Endodermal cell (in vitro differentiated cells): ENCODE measurements at places on chromosomes 7 and 10. TPM values are rescaled to one million over a fixed set of nuclear protein-coding genes. Genes with fewer than 3 reads are reported as not detected.

DNA sequence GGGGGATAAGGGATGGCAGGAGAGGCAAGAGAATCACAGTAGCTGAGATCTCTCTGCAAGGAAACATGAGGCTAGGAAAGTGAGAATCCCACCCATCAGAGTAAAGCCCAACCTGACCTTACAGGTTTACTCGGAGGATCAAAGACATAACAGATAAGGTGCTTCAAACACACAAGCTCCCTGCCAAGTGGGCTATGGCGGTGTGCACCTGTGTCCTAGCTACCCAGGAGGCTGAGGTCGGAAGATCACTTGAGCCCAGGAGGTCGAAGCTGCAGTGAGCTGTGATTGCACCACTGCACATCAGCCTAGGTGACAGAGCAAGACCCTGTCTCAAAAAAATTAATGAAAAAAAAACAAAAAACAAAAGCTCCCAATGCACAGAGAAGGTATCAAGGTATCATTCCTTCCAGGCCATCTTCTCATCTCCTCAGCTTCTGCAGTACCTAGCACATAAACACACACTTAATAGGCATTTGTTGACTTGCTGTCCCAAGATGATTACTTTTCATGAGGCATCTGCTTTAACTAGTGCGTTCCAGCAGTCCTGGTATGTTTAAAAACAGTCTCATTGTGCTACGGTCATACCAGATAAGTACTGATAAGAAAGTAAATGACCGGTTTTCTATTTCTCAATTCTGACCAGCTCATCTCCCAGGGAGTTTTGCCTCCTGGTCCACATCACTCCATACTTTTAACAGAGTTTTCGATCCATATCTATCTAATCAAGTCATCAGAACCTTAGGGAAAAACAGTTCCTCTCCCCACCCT lies 13.3 kb downstream of the GNA12 start:
- H3K4me3 ChIP-seq = no peak overlapping the region
- H3K27ac ChIP-seq = no peak overlapping the region
- no peaks in the 10 kb centered on the region for H3K4me1 ChIP-seq

Gene PHF14
- 38.9 to 53.1 TPM (median 49.2 TPM) in 3 replicates for total RNA-seq

- no peak overlapping the region for H3K27ac ChIP-seq
- no peaks in the 10 kb centered on the region for H3K36me3 ChIP-seq
- H3K27me3 ChIP-seq = no peaks in the 10 kb centered on the region
- H3K4me1 ChIP-seq = no peaks in the 10 kb centered on the region
Observed at GRCh38 chr10:18099415-18099814, 40.8 kb upstream of the CACNB2 start.

DNA sequence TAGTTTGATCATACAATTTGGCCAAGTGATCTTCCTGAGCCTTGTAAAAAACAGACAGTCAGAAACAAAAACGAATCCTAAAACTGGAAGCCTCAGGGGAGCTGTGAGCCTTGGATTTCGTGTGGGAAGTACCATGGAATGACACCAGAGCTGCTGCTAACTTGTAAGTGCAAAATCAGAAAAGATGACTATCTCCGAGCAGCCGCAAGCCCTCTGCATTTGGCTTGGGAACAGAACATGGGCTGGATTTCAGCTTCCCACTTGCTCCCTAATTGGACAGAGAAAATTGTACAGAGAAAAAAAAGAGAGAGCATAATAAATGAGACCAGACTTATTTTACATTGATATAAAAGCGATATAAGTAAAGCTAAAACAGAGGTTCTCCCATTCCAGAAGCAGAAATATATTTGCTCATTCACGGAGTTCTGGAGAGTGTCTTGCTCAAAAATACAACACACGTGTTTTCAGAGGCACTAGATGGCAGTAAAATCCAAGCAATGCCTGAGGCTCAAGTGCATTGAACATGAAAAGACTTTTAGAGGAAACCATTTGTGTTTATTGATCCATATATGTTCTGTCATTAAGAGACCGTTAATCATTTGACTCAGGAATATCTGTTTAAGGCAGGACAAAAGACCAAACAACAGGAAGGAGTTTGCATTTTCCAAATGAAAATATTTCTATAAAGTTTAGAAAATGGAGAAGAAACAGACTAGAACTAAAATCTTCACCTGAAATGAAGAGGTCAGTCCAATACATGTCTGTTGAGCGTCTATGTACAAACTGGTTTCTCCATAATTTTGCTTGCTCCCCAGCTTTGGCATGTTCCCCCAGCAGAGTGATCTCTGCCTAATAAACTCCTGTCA lies 78.3 kb upstream of the SLC26A5 start:
- no peak overlapping the region for H3K27ac ChIP-seq
- DNase-seq = no peak

GRCh38 chr10:122990278-122990677 lies 10.1 kb downstream of the PSTK start:
- no peaks in the 10 kb centered on the region for H3K4me1 ChIP-seq
- no peak overlapping the region for H3K4me3 ChIP-seq
- peaks cover 42% of the 10 kb centered on the region for H3K36me3 ChIP-seq

Gene LIPJ
- total RNA-seq = 0.09 TPM in 1 of 3 replicates, not detected in the others

- no peaks in the 10 kb centered on the region for H3K36me3 ChIP-seq
- H3K4me1 ChIP-seq = peaks cover 11% of the 10 kb centered on the region
- peak; percentile 60 for DNase-seq
- peak overlapping the region; percentile 93 for H3K27ac ChIP-seq
Observed at GRCh38 chr10:78552261-78552811, 516.4 kb upstream of the ZMIZ1 start.

- no peaks in the 10 kb centered on the region for H3K36me3 ChIP-seq
- peaks cover 37% of the 10 kb centered on the region for H3K27me3 ChIP-seq
- H3K4me3 ChIP-seq = no peak overlapping the region
- H3K4me1 ChIP-seq = no peaks in the 10 kb centered on the region
Observed at GRCh38 chr7:21548491-21548890, 5.7 kb downstream of the DNAH11 start.

- H3K4me1 ChIP-seq = no peaks in the 10 kb centered on the region
- H3K27ac ChIP-seq = no peak overlapping the region
- peaks cover 16% of the 10 kb centered on the region for H3K36me3 ChIP-seq
- H3K4me3 ChIP-seq = peak overlapping the region; percentile 78
- H3K27me3 ChIP-seq = no peaks in the 10 kb centered on the region
Observed at GRCh38 chr7:149261316-149261828, 624 bp upstream of the ZNF783 start.

- no peak for DNase-seq
- H3K4me3 ChIP-seq = no peak overlapping the region
- no peaks in the 10 kb centered on the region for H3K27me3 ChIP-seq
- no peaks in the 10 kb centered on the region for H3K36me3 ChIP-seq
- peaks cover 2% of the 10 kb centered on the region for H3K4me1 ChIP-seq
- H3K27ac ChIP-seq = no peak overlapping the region
Observed at GRCh38 chr10:88526501-88527105, 56.5 kb downstream of the RNLS start.

Gene SPDYE2B
- not detected in 2 replicates for total RNA-seq

- no peaks in the 10 kb centered on the region for H3K27me3 ChIP-seq
- no peaks in the 10 kb centered on the region for H3K4me1 ChIP-seq
- H3K27ac ChIP-seq = no peak overlapping the region
- peak; percentile 7 for DNase-seq
- no peak overlapping the region for H3K4me3 ChIP-seq
Observed at GRCh38 chr10:28841625-28842024, 164.3 kb downstream of the BAMBI start.

GRCh38 chr7:111042842-111043241 lies 48.1 kb upstream of the LRRN3 start:
- H3K4me1 ChIP-seq = no peaks in the 10 kb centered on the region
- no peak overlapping the region for H3K4me3 ChIP-seq
- H3K27ac ChIP-seq = no peak overlapping the region

GRCh38 chr10:114615600-114616007 lies 42.5 kb downstream of the ABLIM1 start:
- H3K27ac ChIP-seq = no peak overlapping the region
- peaks cover 3% of the 10 kb centered on the region for H3K4me1 ChIP-seq
- no peak overlapping the region for H3K4me3 ChIP-seq
- no peaks in the 10 kb centered on the region for H3K36me3 ChIP-seq

DNA sequence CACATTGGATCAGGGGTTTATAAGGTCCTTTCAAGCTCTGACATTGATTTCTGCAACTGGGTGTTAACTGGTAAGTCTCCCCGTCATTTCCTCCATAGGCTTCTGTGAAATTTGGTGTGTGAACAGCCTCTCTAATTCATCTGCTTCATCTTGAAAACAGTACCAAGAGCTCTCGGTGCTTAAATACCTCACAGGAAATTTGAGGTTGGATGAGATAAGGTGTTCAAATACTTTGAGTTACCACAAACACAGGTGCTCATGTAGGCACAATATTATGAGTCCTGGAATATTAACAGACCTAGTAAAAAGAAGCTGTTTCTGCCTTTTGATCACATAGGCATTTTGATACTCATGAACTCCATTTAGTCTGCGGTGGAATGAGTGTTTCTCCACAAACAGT lies 85.2 kb downstream of the RTKN2 start:
- no peaks in the 10 kb centered on the region for H3K4me1 ChIP-seq
- no peaks in the 10 kb centered on the region for H3K36me3 ChIP-seq
- H3K4me3 ChIP-seq = no peak overlapping the region
- no peaks in the 10 kb centered on the region for H3K27me3 ChIP-seq

Gene CYP26C1
- 0.35 and 0.43 TPM in 2 replicates for total RNA-seq

- no peak overlapping the region for H3K4me3 ChIP-seq
- H3K27ac ChIP-seq = no peak overlapping the region
- no peak for DNase-seq
- peaks cover 2% of the 10 kb centered on the region for H3K4me1 ChIP-seq
- no peaks in the 10 kb centered on the region for H3K36me3 ChIP-seq
- peaks cover 40% of the 10 kb centered on the region for H3K27me3 ChIP-seq
Observed at GRCh38 chr7:116679500-116679899, 7.5 kb downstream of the MET start.

DNA sequence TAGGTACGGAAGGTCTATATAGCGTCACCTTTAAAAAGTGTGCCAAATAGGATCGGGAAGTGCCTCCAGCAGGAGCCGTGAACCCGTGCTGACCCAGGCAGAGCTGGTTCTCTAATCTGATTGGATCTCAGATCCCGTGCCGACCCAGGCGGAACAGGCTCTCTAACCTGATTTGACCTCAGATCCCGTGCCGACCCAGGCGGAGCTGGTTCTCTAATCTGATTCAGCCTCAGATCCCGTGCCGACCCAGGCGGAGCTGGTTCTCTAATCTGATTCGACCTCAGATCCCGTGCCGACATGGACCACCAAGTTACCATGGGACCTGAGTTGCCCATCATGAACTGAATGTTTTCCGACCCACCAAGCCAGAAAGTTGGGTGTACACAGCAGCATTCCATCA lies 463.9 kb downstream of the PTPRN2 start:
- no peaks in the 10 kb centered on the region for H3K4me1 ChIP-seq
- H3K4me3 ChIP-seq = no peak overlapping the region
- H3K36me3 ChIP-seq = no peaks in the 10 kb centered on the region
- H3K27me3 ChIP-seq = no peaks in the 10 kb centered on the region
- no peak overlapping the region for H3K27ac ChIP-seq

- H3K4me3 ChIP-seq = no peak overlapping the region
- H3K4me1 ChIP-seq = no peaks in the 10 kb centered on the region
- peak; percentile 15 for DNase-seq
- H3K27ac ChIP-seq = no peak overlapping the region
- H3K36me3 ChIP-seq = peaks cover 15% of the 10 kb centered on the region
Observed at GRCh38 chr7:6650521-6651011, 13.4 kb downstream of the ZNF316 start.

GRCh38 chr10:986881-987619 lies 1.2 kb upstream of the GTPBP4 start:
- no peaks in the 10 kb centered on the region for H3K4me1 ChIP-seq
- H3K36me3 ChIP-seq = peaks cover 21% of the 10 kb centered on the region
- H3K27me3 ChIP-seq = no peaks in the 10 kb centered on the region

DNA sequence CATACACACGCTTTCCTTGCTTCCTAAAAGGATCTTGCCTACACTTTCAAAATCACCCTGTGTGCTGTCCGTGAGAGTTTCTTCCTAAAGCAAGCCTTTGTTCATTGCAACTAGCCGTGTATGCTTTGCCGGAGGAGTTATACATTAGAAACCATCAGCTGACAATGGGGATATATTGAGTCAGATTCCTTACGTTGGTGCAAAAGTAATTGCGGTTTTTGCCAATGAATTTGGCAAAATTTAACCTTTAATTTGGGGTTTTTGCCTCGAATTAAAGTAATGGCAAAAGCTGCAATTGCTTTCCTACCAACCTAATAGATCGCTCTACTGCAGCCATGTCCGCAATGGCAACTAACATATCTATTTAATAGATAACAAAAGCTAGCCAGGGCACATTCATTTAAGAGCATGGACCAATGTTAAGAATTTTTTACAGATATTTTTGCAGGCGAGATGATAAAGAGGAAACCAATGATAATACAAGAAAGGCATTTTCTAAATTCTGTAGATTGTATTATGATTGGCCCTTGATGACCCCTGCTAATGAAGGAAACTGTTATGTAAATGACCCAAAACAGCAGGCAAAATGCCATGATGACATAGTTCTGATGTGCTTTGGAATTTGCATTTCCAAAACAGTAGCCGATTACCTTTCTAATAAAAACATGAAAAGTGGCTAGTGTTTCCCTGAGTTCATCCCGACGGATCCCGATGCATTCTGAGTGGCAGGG lies 184.8 kb upstream of the NRP1 start:
- no peak overlapping the region for H3K27ac ChIP-seq
- DNase-seq = no peak
- H3K4me3 ChIP-seq = no peak overlapping the region
- no peaks in the 10 kb centered on the region for H3K4me1 ChIP-seq

GRCh38 chr10:6116806-6117205 lies 28.0 kb downstream of the RBM17 start:
- H3K36me3 ChIP-seq = peaks cover 52% of the 10 kb centered on the region
- no peaks in the 10 kb centered on the region for H3K4me1 ChIP-seq
- H3K27me3 ChIP-seq = no peaks in the 10 kb centered on the region
- H3K4me3 ChIP-seq = no peak overlapping the region

Gene ARHGEF5
- 37.2 and 43.1 TPM in 2 replicates for total RNA-seq

DNA sequence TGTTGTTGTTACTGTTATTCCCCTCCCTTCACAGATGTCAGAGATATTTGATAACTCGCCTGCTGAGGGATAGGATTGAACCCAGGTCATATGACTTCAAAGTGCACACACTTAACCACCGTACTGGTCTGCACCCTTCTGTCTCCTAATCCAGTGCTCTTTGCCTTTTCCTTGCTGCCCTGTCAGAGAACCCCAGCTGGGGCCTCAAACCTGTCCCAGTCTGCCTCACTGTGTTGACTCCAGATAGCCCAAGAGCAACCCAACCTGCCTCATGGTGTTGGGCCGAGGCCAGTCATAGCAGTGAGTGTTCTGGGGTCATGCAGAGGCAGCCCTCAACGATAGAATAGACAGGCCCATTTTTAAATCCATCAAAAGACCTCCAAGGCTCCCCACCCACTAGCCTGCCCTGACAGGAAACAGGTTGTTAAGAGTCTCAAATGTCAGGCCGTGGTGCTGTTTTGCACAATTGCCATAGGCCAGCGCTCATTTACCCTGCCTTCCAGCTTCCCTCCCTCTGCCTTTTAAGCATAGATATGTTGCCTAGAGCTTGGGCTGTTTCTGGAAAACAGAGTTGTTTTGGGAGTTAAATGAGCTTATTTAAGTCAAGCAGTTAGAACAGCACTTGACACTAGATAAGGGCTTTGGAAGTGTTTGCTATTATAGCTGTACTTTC lies 37.0 kb upstream of the PDCD4 start:
- no peak overlapping the region for H3K4me3 ChIP-seq
- H3K4me1 ChIP-seq = peaks cover 24% of the 10 kb centered on the region
- peak; percentile 75 for DNase-seq
- peak overlapping the region; percentile 4 for H3K27ac ChIP-seq
- no peaks in the 10 kb centered on the region for H3K36me3 ChIP-seq

GRCh38 chr7:50305583-50306493 lies 1.3 kb downstream of the IKZF1 start:
- peaks cover 58% of the 10 kb centered on the region for H3K27me3 ChIP-seq
- no peak overlapping the region for H3K27ac ChIP-seq
- no peak for DNase-seq
- no peaks in the 10 kb centered on the region for H3K4me1 ChIP-seq
- no peaks in the 10 kb centered on the region for H3K36me3 ChIP-seq
